ENCODE measurements at places on chromosomes 13 and 19.

- no peak for DNase-seq
Observed at GRCh38 chr13:71591374-71591773, 275.6 kb downstream of the DACH1 start.

DNA sequence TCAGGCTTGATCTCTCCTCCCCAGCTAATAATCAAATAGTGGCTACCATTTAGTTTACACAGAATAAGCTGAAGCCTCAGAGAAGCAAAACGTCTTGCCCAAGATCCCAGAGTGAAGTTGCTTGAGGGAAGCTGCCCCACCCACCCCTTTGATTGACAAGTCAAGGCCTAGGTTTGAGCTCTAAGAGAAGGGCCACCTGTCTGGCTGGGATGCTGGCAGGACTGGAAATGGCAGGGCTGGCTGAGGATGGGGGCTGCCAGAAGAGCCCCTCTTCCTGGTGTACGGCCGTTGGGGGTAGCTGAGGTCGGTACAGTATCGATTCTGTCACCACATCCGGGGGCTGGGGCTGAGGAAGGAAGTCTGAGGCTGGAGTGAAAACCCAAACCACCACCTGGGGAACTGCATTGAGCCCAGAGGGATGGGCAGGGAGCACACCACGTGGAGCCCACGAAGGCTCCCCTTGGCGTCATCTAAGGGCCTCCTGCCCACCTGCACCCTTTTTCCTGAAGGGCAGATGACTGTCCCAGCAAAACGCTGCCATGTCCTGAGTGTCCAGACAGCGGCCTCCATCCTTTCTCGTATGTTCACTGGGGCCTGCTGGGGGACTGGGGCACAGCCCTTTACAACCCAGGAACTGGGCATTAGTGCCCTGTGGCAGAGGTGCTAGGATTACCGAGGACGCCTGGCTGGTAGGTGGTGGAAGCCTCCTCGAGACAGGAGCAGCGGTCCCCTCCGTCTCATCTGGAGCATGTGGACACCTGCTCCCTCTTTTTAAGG is 1.4 kb upstream of the PRKD2 start:
- DNase-seq: no peak

DNA sequence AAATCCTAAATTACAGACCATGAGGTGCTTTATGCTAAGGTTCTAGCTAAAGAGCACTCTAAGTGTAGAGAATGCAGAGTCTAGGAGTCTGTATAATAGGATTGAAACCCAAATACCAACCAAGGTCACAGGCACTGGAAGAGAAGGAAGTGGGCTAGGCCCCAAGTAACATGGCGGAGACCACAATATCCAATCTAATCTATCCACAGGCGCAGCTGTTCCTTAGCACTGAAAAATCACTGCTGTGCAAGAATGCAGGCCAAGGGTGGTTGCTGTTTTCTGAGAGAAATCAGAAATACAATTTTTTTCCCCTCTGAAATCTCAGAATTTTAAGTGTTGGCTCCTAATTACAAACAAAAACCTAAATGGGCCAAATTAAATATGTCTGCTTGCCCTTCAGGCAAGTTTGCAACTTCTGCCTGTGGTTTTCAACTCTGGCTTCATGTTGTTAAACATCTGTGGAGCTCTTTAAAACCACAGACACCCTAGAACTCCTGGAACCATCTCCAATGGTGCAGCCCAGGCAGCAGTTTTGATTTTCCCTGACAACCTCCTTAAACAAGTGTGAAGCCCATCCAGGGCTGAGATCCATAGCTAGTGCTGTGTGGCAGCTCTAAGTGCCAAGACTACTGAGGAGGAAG is 6.1 kb downstream of the RANBP3 start:
- no peak for DNase-seq

GRCh38 chr19:6602729-6603114 is 11.8 kb upstream of the CD70 start:
- DNase-seq: no peak

DNA sequence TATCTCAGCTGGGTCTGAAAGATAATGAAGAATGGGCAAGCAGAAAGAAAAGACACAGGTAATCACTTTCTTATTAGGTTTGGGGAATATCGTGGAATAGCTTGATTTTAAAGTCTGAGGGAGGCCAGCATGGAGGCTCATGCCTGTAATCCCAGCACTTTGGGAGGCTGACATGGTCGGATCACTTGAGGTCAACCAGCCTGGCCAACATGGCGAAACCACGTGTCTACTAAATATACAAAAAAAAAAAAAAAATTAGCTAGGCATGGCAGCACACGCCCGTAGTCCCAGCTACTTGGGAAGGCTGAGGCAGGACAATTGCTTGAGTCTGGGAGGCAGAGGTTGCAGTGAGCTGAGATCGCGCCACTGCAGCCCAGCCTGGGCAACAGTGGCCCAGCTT is 1.5 kb upstream of the PAFAH1B3 start:
- no peak for DNase-seq

DNA sequence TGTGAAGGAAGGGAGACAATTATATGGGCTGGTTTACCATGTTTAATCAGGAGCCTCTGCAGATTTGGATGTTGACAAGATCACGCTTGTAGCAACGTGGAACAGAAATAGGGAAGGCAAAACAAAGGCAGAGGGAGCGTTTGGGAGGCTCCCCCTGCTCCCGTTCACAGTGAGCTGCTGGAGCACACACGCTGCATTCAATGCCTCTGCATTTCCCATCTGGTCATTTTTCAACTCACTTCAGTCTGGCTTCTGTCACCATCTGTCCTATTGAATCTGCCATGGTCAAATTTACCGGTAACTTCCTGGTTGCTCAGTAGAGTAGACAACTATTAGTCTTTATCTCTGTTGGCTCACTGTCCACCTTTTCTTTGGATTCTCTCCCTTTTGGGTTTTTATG is 91.0 kb downstream of the NHLRC3 start:
- no peak for DNase-seq
